Left lung (tissue), 14 donors: ENCODE measurements at places on chromosomes 3 and 15.

GRCh38 chr15:70257573-70258248 lies 160.0 kb upstream of the TLE3 start:
- no peak for DNase-seq

DNA sequence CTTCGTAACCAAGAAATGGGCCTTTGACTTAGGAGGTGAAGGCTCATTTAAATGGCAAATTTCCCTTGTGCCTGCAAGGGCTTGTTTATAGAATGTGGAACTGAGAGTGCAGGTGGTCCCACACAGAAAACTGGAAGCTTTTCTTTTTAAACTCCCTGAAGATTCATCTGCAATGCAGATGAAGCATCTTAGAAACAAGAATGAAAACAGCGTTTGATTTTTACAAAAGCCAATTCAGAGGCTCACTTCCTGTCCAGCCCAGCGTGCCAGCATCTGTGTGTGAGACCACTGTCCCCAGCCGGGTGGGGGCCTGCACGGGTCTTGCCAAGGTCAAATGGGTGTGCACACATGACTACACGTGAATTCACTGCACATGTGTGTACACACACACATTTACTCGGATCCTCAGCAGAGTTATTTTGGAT lies 94.7 kb downstream of the LINGO1 start:
- DNase-seq: no peak

DNA sequence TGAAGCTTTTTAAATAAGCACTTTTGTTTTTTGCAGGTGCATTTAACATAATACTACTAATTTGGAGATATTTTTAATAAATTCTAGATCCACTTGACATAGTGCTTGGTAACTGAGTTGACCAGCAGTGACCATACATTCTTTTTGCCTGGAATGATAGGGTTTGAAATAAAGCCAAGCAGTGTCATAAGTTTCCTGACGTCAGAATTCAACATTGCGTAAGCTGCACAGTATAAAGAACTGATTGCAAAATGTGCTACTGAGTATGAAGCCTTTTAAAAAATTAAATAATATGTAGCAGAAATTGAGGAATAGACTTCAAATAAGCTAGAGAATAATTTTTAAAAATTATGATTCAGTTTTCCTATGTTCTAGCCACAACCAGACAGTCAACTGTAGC lies 454.6 kb upstream of the ARPP21 start:
- DNase-seq: no peak

DNA sequence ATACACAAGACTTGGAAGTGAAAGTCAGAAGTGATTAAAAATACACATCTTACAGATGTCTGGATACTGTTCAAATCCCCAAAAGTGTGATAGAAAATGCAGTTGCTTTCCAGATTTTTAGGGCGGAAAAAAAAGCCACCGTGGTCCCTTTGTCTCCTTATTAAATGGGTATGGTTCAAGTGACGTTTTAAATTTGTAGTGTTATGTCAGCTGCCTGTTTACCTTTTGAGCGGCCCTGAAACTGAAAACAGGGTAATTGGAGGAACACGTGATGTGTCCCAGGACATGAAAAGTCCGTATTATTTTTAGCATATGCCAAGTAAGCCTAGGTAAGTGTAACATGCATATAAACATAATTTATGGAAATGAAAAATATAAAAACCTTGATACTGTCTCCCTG lies 109.0 kb upstream of the PDZRN3 start:
- no peak for DNase-seq

DNA sequence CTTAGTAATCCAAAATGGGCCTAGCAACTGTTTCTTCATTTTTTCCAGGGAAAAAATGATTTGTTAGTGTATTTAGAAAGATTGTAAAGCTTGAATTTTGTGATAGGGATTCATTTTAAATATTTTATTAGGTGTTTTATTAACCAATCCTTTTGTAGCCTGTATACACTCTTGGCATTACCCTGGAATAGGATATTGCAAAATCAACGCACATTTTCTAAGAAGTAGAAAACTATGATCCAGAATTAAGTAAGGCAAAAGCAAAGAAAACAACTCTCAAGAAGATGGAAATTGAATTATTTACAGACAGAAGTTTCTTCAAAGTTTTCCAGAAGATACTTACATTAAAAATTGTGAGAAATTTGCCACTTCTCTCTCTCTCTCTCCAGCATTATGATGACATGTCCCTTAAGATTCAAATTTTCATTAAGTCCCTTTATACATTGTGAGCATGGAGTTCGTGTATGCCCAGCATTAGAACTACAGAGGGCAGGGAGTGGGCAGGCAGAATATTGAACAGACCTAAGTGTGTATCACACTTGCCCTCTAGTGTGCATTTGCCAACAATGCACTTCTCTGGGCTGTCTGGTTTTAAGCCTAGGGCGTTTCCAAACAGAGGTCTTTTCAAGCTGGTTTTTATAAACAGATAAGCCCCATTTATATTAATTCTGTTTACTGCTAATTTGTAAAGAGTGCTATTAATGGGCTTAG lies 28.5 kb upstream of the CMSS1 start:
- DNase-seq: no peak

DNA sequence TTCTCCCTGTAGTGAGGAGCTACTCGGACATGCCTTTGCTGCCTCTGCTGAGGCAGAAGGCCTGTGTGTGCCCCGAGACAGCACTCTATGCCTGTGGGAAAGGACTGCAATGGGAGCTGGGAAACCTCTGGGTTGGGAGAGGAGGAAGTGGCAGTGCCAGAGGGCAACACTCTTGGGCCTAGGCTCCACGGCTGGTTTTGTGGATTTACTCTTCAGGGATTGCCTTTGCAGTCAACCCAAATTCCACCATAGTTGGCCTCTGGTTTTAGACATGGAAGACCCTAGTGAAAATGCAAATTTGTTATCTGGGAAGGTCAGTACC lies 46.8 kb downstream of the ITGA11 start:
- DNase-seq: no peak

DNA sequence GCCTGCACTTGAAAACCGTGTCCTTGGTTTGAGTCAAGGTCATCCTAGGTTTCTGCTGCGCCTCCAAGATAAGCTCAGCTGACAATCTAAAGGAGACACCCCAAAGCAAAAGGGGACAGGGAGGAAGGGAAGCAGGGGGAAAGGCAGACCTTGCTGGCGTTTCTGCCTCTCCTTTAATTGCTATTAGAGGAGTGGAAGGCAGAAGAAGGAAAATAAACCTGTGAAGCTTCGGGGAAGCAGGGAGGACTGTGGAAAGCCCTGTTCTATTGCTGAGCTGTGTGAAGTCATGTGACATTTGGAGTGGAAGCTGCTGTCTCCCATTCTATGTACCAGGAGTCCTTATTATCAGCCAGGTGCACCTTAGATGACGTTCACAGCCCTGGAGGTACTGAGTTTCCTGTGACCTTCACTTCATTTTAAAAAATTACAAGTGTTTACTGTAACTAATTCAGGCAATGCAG lies 21.5 kb upstream of the CHD2 start:
- no peak for DNase-seq
